ENCODE measurements at places on chromosomes 3 and 15. TPM values are rescaled to one million over a fixed set of nuclear protein-coding genes. Genes with fewer than 3 reads are reported as not detected.
A peak's percentile ranks its signal among the peaks of the same experiment; 100 is the strongest.

BMF gene
- total RNA-seq, result not detected

ADCY5 gene
- total RNA-seq, result not detected

WDR72 gene
- total RNA-seq, result not detected

RAD51 gene
- 16.9 TPM for total RNA-seq

B3GALNT1 gene
- total RNA-seq, result 70.2 TPM

NUDT16 gene
- 18.2 TPM for total RNA-seq

SERPINI2 gene
- not detected for total RNA-seq

MYRIP gene
- total RNA-seq, result 1.9 TPM

CFAP44 gene
- total RNA-seq, result 0.23 TPM

GRCh38 chr3:52432225-52432624, 12.7 kb downstream of the SEMA3G start:
- DNase-seq, result no peak

DNA sequence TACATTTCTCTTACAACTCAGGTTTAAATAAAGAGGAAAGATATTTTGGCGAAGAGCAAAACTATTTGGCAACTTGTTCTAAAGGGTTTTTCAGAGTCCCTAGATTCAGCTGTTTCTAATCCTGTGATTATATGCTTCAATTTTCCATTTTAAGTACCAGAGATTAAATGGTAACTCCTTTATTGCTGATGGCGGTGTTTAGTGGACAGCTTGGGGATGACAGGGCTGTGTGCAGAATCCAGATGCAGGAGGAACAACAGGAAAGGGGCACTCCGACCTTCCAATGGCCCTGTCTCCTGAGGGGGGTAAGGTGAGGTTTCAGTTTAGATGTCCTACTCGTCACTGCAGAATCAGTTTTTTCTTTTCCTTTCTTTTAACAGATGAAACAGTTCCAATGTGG, 405.0 kb downstream of the PDCD6IP start:
- no peak for DNase-seq

- DNase-seq, result no peak
Observed at GRCh38 chr3:147007736-147008245, 398.6 kb downstream of the ZIC4 start.

DNA sequence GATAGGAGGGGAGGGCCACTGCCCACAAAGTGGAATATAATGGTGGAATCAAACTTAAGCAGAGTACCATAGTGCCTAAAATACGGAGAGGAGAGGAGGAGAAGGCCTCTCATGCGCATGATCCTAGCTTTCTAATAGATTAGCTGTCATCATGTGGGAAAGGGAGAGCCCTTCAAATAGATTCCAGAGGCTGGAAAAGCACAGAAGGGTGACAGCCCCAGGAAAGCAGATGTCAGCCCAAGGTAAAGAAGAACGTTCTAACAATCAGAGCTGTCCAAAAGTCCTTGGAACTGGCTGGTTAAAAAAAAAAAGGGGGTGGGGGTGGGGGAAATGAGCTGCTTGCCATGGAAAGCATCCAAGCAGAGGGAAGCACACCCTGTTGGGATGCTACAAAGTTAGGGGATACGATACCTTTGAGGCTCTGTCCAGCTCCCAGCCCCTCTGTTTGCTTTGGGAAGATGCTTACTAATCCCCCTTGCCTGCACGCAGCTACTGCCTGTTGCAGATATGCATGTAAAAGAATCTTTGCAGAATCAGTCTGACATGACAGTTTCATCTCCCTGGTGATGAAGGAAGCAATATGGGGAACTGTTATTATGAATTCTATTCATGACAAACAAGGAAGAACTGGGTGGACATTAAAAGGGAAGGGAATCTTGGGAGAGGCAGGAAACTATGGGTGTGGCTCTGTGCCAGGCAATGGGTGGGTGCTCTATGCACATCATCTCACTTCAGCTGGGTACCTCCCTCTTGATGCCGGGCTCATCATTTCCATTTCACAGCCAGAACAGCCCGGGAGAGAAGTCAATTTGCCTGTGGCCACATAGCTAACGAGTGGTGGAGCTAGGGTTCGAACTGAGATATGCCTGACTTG, 10.1 kb upstream of the LMCD1 start:
- no peak for DNase-seq

DNA sequence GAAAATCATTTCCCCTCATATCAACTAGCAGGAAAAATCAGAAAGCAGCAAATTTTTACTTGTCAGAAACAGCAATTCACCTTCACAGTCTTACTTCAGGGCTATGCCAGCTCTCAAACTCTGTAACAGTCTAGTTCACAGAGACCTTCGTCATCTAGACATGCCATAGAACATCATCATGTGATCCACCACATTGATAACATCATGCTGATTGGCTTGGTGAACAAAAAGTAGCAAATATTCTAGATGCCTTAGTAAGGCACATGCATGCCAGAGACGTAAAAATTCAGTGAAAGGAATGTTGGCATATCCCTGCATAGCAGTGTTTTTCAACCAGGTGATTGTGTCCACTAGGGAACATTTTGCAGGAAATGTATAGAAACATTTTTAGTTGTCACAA, 8.6 kb upstream of the SCAPER start:
- no peak for DNase-seq

DNA sequence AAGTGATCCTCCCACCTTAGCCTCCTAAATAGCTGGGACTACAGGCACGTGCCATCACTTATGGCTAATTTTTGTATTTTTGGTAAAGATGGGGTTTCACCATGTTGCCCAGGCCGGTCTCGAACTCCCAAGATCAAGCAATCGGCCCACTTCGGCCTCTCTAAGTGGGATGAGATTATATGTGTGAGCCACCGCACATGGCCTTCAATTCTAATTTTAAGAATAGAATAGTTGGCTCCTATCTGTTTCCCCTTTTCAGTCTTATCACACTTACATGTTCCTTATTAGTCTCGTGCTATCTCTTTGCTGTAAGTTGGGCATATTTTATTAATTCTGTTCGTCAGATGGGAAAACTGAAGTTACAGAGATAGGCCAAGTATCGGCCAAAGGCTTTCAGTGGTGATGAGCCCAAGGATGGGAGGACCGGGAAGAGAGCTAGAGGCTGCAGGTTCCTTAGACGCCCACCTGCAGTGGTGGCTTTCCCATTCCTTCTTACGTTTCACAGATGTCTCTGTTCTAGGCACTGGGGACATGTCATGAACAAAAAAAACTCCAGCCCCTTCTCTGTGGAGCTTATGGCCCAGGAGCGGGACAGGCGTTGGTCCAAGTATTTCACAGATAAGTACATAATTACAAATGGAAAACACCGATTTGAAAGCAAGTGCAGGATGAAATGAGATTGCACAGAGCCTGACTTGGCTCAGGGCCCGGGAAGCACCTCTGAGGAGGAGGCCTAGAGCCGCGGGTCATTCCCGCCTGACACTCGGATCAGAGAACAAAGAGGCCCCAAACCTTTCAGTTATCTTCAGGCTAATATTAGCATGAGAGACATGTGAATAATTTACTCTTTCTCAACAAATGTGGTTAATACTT, 91.1 kb upstream of the KLF13 start:
- no peak for DNase-seq

DNA sequence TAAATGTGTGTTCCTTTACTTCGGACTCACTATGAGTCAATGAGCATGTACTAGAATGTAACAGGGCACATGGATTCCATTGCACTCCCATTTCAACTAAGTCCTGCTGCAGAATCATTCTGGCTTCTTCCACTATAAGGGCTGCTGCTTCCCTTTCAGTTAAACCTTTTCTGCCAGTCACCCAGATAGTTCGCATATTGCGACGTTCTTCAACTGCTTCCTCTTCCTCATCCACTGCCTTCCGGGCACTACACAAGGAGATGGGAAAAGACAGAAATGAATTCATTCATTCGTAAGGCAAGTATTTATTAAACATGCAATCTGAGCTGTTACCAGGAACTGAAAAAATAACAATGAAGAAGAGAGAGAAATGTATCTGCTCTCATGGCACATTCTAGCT, 55.6 kb downstream of the POLQ start:
- no peak for DNase-seq

DNA sequence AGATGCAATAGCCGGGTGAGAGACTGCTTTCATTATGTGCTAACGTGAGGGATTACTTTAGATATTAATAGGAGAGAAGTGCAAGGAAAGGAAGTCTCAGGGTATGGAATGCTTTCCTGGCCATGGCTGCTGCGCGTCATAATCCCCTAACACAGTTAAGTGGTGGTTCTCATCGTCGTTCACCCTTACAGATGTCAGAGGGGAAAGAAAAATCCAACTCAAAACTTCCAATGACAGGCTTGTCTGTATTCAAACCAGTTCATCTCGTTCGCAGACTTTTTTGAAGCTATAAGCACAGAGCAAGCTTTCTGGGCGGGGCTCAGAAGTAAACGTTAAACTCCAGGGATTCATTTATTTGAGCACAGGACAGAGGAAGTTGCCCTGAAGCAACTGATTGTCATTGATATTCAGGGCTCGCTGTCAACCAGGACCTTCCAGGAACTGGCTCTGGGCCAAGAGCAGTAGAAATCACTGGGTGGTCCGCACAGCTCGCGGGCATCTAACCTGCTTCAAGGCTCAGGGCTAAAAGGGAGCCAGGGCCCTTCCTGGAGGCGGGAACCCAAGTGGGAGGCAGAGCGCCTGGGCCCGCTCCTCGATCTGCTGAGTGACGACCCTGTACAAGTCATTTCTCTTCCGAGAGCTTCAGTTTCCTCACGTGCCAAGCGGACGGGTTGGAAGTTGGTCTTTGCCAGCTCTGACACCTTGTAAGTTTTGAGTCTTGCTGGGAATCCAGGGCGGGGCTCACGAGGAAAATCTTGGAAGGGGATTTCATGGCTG, 1.1 kb upstream of the LPP start:
- peak; percentile 70 for DNase-seq

- DNase-seq, result no peak
Observed at GRCh38 chr3:193230610-193231009, 10.4 kb upstream of the PLAAT1 start.

- no peak for DNase-seq
Observed at GRCh38 chr15:66326051-66326450, 30.4 kb downstream of the TIPIN start.

- DNase-seq, result no peak
Observed at GRCh38 chr15:40911141-40911540, 16.9 kb downstream of the VPS18 start.

DNA sequence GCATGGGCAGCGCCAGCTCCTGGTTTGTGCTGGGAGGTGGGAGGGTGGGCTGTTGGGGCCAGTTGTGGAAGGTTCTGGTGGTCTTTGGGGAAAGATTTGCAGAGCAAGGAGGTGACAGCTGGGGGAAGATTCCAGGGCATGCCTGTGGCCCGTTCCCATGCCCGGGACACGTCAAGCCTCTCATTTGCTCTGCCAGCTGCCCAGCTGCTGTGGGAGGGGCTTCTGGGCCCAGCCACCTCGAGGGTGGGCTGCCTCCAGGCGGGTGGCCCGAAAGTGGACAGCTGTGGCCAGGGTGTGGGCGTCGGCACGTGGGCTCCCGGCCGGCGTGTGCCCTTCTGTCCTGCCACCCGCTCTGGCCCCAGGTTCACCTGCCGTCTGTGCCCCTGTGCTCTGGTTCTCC, 17.2 kb downstream of the PLXNA1 start:
- no peak for DNase-seq

- DNase-seq, result no peak
Observed at GRCh38 chr15:63595065-63595464, 2.1 kb upstream of the FBXL22 start.

DNA sequence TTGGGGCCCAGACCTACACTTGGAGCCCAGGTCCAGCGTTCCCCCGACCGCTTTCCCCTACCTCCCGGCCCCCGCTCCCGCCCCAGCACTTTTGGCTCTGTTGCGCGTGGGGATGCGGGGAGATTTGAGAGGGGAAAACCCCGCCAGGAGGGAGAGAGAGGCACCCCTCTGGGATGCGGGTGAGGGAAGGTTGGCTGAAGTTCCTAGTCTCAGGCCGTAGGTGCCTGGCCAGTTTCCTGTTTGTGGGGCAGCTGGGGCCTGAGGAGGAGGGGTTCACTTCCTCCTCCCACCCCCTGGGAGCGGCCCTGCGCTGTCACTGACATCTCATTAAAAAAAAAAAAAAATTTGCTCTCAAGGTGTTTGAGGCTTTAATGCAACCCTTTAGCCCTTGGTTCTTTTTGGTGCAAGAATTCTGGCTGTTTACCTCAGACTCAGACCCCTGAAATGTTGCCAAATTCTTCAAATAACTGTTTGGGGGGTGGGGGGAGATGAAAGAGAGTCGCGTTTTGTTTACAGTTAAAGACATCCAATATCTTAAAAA, 2.6 kb downstream of the FAM43A start:
- peak; percentile 62 for DNase-seq

DNA sequence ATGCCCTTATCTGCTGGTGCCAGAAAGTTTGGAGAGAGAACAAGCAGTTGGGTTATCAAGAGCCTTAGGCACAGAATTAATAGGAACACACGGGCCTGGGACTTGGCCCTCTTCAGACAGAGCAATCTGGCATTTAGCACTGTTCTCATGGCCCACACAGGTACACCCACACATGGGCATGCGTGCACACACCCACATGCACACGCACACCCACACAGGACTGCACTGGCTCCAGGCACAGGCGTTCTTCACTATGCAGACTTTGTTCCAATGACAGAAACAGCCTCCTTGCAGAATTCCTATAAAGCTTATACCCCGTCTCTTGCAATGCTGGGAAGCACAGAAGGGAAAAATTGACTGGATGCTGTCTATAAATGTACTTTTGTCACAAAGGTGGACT, 36.3 kb downstream of the TMEM44 start:
- no peak for DNase-seq

GRCh38 chr3:69823743-69824142, 84.5 kb downstream of the MITF start:
- DNase-seq, result no peak

DNA sequence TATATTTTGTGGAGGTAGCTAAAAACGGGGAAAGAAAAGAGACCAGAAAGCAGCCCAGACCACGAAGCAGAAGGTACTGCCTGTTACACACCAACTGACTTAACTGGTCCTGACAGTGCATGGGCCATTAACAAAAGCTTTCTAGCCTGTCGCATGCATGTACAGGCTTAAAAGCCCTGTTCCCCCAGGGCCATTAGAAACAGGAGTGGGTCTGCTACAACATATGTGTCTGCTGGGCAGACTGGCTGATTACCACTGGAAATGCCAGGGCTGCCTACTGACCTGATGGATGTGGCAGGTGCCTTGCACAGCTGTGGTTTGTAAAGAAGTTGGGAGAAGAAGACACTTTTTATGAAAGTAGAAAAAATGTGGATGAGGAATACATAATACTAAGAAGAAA, 137.4 kb downstream of the GAP43 start:
- DNase-seq, result no peak

DNA sequence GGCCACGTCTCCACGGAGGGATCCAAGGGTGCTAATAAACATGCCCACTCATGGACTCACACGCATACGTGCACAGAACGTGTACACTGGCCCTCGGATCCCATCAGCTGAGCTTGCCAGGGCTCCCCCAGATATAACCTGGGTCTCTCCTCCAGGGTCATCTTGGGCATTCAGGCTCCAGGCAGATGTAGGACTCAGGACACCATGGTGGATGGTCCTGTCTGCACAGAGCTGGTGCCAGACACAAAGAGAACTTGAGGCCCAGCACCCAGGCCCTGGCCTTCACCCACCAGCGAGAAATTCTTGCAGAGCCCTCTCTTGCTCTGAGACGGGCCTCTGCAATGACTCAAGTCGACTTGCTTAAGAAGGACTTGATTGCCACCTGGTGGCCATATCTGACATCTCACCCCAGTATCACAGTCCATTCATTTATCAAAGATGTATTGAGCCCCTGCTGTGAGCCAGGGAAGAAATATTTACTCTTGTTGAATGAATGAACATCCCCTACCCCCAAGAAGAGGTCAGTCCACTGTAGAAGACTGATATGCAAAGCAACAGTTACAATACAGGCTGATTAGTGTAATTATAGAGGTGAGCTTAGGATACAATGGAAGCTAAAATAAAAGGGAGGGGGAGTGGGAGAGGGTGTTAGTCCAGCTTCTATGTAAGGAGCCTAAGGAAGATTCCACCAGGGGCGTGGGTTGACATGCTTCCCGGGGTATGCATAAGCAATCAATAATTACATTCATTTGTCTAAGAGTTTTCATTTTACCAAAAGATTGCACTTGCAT, 34.2 kb upstream of the VPS8 start:
- peak; percentile 86 for DNase-seq

All from MG63 (cell line).